ENCODE measurements at places on chromosomes 16 and 17.

GRCh38 chr16:4868026-4868425 is 20.7 kb downstream of the UBN1 start:
- DNase-seq: no peak

DNA sequence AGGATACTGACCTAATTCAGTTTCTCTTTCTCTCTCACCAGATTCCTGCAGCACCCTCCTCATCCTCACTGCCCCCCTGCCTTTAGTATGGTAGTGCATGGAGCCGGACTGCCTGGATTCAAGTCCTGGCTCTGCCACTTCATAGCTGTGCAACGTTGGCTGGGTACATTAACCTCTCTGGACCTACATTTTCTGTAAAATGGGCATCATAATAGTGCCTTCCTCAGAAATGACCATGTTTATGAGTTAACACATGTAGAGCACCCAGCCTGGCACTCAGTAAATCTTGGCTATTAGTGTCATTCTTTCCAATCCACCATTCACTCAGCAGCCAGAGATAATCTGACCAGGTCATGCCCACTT is 7.3 kb downstream of the UNC119 start:
- DNase-seq: no peak

DNA sequence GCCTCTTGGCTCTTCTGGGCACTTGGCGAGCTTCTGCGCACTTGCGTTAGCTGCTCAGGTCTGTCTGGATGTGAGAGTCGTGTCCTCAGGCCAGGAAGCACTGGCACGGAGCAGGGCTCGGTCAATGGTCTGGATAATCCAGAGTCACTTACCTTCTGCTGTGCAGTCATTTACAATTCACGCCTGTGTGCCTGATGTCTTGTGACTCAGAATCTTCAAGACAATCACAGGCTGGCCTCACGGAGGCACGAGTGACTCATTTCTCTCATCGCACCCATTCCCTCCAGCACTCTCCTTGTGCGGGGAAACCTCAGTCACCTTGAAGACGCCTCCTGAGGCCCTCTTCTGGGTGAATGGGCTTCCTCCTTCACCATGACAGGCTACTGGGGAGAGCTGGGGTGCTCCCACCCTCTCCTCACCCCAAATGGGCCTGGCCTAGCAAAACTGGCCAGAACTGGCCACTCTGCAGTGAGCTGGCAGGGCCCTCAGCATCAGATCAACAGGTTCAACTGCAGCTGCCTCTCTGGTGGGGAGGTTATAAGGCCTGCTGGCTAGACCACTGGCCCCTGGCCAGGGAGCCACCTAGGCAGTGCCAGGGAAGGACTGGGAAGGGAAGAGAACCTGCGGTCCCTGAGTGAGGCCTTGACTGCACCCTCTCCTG is 1.9 kb upstream of the CAPN15 start:
- DNase-seq: no peak

DNA sequence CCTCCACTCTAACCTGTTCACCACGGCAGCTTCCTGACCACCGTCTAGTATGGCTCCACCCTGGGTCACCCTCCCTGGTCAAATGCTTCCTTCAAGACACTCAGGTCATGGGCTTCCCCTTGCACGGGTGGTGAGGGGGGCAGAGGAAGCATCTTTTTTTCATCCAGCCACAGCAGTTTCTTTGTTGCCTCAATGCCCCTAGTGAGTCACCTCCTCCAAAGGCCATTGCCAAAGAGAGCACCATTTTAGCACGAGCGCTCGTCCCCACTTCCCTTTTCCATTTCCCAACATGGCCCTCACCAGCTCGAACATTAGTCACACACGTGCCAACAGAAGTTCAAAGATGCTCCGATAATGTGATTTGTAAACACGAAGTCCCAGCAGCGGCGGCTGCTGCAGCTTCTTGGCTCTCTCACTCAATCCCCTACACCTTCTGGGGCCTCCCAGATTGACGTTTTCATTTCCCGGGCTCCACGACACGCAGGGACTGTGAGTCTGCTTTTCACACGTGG is 134.6 kb downstream of the GAS7 start:
- DNase-seq: no peak
